ENCODE measurements at places on chromosomes 5 and 9.

GRCh38 chr9:114238891-114239875 is 83.7 kb upstream of the ORM1 start:
- no peak for DNase-seq

- DNase-seq, result no peak
Measured at GRCh38 chr5:23274171-23274570, 233.2 kb upstream of the PRDM9 start.

GRCh38 chr5:80619086-80619485 is 35.4 kb upstream of the MSH3 start:
- DNase-seq, result no peak

DNA sequence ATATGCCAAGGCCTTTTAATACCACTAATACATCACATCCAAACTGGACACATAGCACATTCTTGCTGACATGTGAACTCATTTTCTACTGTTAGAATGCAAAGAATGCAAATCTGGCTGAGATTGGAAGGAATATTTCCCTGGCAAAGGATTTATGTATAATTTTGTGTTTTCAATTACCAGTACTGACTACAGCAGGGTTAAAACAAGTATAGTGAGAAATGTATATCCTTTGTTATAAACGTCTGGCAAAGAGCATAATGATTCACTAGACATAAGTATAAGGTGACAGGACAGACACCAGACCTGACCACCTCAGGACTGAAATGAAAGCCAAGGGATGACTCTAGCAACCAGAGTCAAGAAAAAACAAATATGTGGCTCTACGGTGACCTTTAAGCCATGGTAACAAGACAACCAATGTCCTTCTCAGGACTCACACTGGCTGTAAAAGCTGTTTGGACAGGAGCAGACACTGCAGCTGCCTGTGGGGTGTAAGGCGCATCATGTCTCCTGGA is 95.0 kb downstream of the MRPS27 start:
- DNase-seq, result no peak

DNA sequence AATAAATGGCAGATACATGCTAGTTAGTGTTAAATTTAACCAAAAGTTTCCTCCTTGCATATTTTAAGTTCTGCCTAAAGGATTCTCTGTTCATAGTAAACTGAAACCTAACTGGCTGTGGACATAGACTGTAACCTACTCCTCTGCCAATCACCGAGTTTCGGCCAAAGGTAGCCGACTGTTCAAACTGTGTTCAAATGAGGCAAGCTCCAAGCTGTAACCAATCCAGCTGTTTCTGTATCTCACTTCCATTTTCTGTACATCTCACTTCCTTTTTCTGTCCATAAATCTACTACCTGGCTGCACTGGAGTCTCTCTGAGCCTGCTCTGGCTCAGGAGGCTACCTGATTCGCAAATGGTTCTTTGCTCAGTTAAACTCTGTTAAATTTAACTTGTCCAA is 44.1 kb downstream of the KCNV2 start:
- DNase-seq, result no peak

DNA sequence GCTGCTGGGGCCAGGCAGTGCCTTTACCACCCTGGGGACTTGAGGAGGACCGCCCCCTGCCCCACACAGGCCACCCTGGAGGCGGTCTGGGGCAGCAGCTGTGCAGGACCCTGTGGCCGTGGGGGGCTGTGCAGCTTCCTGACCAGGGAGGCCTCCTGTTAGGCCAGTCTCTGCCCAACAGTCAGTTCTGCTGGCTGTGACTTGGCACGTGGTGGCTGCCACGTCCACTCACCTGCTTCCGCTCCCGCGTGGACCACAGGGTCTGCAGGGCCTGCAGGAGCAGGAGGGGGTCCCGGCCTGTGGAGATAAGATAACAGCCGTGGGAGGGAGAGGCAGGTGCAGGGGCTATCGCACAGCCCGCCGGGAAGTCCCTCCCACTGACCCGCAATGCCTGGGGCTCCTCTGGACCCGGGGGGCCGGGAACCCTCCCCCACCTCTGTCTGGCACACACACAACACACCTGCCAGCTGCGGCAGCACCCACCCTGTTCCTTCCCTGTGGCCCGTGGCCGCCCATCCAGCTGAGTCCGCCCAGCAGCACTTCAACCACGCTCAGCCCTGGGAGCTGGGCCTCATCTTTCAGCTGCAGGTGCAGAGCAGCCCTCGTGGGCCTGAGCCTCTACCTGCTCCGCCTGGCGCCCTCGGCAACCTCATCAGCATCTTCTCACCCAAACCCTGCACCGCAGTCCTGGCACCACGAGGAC is 39.7 kb downstream of the EXD3 start:
- DNase-seq, result no peak

DNA sequence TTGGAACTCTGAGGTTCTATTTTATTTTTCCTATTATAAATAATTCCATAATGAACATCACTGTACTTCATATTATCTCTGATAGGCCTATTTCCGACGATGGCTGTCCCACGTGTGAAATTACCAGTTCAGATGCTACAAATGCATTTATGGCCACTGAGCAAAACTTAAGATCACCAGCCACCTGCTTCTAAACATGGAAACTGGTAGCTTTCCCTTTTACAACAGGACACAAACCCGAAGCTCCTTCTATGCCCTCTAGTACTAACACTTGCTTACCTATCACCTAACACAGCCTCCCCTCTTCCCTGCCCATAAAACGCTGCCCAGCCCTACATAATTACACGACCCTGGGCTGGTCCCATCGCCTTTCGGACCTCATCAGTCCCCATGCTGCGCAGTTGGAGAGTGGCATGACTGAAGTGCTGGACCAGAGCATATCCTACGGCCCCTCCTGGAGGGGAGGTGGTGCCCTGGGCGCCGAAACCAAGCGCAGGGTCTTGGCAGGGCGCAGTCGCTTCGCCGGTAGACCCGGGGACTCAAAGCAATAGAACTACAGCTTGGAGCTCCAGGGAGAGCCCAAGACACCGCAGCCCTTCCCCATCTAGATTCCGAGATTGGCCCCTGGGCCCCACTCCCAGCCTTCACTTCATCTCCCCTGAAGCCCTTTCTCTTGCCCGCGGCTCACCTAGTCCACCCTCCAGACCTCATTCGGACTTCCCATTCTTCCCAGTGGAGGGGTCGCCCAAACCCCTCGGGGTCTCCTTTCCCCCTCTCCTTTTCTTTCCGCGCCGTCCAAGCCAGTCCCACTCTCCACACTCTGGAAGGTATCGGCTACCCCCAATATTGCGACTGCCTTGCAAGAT is 1.0 kb upstream of the SAP30L start:
- peak; percentile 7 for DNase-seq

- DNase-seq, result no peak
Measured at GRCh38 chr5:143403334-143403592, 223 bp downstream of the NR3C1 start.

- DNase-seq, result peak; percentile 56
Measured at GRCh38 chr9:114906922-114907571, 23.3 kb downstream of the TNFSF8 start.

- no peak for DNase-seq
Measured at GRCh38 chr9:132946211-132946610, 1.8 kb upstream of the TSC1 start.

DNA sequence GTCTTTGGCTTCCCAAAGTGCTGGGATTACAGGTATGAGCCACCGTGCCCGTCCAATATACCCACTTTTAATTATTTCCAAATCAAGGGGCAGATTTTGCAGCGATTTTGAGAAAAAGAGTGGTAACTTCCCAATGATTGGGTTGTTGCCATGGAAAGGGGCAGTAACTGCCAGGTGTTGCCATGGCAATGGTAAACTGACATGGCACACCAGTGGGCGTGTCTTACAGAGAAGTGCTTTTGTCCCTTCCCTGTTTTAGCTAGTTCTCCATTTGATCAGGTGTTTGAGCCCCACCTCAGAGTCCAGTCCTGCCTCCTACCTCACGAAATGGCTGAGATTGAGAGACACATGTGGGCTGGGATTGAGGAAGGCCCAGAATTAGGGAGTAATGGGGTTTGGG is 86.3 kb upstream of the IER5L start:
- no peak for DNase-seq

DNA sequence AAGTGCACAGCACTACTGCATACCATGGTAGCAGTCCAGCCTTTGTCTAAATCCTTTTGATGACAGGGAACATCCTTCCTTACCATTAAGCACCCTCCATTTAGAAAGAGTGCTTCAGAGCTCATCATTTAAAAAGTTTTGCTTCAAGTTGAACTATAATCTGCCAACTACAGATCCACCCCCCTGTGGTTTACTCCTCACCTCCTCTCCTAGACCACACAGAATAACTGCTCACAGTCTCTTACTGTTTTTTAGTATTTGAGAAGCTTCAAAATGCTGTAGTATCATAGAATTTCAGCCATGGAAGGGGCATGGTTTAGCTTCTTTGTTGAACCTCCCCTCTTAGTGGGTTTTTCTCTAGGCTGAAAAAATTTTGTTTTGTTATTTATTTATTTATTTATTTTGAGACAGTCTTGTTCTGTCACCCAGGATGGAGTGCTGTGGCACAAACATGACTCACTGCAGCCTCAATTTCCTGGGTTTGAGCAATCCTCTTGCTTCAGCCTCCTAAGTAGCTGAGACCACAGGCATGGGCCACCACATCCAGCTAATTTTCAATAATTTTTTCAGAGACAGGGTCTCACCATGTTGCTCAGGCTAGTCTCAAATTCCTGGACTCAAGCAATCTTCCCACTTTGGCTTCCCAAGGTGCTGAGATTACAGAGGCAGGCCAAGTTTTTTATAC is 384.3 kb upstream of the RFX3 start:
- DNase-seq, result no peak

GRCh38 chr9:124258607-124259157 is 933 bp downstream of the NEK6 start:
- no peak for DNase-seq

- no peak for DNase-seq
Measured at GRCh38 chr9:78828521-78828920, 531.6 kb downstream of the PSAT1 start.

Measured in kidney glomerular epithelial cell (primary cell).